ENCODE measurements at places on chromosomes 2 and 18.

DNA sequence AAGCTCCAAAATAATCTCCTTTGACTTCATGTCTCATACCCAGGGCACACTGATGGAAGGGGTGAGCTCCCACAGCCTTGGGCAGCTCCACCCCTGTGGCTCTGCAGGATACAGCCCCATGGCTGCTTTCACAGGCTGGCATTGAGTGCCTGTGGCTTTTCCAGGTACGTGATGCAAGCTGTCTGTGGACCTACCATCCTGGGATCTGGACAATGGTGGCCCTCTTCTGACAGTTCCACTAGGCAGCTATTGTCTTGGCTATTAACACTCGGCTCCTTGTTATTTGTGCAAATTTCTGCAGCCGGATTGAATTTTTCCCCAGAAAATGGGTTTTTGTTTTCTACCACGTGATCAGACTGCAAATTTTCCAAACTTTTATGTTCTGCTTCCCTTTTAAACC is 634.2 kb downstream of the TSN start:
- no peak for DNase-seq

DNA sequence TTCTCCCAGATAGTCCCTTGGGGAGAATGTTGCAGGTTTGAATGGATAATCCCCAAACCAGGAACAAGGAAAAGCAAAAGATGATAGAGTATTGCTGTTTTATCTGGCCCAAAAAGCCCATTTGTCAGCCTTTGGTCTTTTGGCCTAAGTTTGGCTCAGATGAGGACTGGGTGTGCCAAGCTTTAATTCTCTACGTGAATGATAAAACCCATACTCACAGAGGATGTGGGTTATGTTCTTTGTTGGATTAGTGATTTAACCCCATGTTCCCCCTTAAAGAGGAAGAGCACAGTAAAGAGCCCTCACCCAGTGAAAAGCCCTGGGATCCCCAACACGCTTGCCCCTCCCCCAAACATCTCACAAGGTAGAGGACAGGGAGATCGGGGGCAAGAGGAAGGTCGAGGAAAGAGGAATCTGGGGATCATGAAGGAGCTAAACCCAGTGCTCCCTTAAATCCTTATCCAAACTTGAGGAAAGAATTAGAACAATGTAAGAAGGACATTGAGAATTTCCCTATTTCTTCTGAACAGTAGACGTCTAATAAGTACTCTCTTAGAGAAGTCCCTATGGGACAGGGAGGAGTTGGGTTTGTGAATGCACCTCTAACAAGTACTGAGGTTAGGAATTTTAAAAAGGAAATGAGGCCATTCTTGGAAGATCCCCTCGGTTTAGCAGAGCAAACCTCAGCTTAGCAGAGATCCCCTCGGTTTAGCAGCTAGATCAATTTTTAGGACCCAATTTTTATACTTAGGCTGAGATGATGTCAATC is 105.0 kb downstream of the HIBCH start:
- no peak for DNase-seq

DNA sequence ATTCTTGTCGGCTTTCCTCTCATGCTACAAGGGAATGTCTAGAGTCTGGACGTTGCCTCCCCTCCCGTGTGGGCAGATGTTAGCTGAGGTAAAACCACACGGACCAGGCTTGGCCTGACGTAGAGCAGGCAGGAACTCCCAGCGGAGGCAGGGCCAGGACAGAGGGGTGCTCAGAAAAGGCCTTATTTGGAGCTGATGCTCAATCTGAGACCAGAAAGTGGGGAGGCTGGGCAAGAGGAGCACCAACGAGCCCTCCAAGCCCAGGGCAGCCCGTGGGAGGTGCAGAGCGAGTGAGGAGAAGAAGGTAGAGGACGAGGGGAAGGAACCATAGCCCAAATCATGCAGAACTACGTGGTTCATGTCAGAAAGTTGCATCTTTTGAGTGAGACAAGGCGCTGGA is 9.0 kb downstream of the TEX51 start:
- no peak for DNase-seq

- DNase-seq, result no peak
These were observed 70.2 kb upstream of the FSHR start for GRCh38 chr2:49224426-49225010.

DNA sequence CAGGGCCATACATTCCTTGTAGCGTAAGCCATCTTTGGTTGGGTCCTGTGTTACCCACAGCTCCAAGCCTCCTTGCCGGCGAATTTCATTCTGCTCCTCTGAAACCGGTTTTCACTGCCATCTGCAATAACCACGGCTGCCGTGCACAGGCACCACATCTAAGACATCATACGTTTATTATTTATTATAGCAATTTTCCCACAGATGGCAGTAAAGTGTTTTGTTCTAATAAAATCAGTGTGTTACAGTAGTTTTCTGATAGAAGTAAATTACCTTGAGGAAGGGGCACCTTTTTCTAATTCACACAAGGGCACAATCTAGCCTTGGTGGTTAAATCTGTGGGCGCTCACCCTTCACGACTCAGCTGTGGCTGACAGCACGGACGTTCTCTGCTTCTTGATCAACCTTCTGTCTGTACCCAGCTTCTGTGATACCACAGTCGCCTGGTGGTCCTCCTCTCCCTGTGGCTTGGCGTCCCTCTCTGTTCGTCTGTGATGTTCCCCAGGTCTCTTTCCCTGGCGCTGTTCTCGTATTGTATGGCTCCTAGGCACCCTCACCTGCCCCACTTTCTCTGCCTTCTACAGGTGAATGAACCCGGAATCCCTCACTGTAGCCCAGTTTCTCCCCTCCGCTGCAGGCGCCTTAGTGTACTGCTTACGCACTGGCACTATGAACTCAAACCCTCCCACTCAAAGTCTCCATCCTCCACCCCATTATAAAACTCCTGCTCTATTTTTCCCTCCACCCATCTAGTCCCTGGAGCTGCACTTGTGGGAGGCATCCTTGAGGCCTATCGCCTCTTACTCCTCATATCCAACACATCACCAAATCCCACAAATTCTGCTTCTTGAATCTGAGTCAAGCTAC is 236.8 kb downstream of the DYSF start:
- no peak for DNase-seq

DNA sequence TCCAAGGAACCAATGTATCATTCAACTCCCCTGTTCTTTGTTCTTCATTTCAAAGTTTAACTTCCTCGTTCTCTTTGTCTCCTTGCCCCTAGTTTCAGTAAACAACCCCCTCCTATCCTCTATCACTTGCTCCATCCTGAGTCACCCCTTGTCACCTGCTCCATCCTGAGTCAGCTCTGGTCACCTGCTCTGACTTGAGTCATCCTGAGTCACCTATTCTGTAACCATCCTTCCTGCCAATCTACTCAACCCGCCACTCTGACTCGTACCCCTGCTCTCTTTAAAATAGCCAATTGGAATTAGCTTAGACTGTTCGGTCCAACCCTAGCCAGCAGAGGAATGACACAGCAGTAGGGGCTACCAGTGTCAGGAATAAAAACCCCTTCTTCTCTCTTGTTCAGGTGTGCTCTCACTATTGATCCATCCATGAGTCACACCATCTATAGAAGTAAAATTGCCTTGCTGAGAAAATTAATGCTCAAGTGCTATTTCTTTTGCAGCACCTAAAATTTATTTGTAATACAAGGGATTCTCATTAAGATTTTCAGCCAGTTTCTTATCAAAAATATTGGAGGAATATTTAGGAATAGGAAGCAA is 326.8 kb downstream of the AKAIN1 start:
- no peak for DNase-seq

DNA sequence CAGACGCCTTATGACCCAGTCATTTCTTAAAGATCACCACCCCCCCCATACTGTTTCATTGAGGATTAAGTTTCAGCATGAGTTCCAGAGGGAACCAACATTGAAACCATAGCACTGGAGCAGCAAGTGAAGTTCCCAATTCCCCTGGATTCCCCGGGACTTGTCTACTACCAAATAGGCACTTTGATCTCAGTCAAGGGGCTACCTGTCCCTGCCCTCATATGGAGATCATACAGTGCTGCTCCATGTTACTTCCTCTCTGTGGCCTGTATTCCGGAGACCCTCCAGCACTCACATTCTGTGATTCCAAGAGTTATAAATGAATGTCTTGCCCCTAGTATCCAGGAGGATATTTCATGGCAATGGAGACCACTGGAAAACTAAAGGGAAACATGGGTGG is 42.5 kb downstream of the RNF144A start:
- DNase-seq, result no peak

GRCh38 chr2:71812736-71813135 is 334.9 kb downstream of the CYP26B1 start:
- no peak for DNase-seq

- no peak for DNase-seq
These were observed 114.4 kb downstream of the ZNF385B start for GRCh38 chr2:179746981-179747380.

- no peak for DNase-seq
These were observed 98.2 kb downstream of the ZNF516 start for GRCh38 chr18:76396792-76397191.

- no peak for DNase-seq
These were observed 26.6 kb upstream of the COLEC12 start for GRCh38 chr18:527146-527545.

GRCh38 chr2:207619764-207620203 is 5.4 kb downstream of the METTL21A start:
- no peak for DNase-seq

Data from stimulated activated CD8-positive, alpha-beta memory T cell treated with anti-CD3 and anti-CD28 coated beads, Interleukin-7, amount 100 ng/mL, for 1 hour (primary cell).